ENCODE measurements at places on chromosomes 3 and 15.

DNA sequence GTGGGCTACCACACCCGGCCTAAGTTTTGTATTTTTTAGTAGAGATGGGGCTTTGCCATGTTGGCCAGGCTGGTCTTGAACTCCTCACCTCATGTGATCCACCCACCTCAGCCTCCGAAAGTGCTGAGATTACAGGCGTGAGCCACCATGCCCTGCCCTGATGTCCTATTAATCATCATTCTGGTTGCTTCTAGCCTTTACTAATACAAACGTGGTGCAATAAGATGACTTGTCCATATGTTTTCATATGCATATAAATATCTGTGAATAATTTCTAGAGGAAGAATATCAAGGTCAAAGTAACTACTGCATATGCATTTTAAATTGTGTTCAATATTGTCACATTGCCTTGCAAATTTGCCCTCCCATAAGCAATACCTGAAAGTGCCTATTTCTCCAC, 25.5 kb upstream of the PDHB start:
- no peak for DNase-seq

DNA sequence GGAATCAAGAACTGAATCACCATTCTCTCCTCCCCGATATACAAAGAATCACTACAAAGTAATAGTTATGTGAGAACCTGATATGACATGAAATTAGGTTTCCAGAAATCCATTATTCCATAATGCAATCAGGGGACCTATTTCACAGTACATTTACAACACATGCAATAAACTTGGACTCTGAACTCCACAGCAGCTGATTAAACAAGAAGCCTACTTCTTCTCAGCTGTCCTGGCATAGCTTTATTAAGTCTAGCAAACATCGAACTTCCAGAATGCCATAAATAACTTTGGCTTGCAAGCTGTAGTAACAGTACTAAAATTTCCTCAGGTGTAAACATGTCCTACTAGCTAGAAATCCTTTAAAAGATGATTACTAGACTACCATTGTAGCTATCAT, 17.8 kb downstream of the PDCD10 start:
- DNase-seq = no peak

DNA sequence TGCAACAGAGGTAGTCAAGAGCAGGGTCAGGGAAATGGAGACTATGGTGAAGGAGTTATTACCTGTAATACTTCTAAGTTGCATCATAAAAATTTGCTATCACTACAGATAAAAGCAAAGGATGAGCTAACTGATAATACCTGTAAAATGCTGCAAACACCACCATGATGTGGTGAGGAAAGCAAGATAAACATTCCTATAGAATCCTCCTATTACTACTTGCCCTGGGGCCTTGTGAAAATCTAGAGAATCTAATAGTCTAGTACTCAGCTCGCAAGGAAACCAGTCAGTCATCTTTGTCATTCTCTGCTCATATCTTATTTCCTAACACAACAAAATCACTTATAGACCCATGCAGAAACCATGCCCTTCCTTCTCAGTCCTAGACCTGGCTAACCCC, 899.8 kb downstream of the FHIT start:
- DNase-seq = no peak

- DNase-seq = no peak
These were observed 91.5 kb downstream of the GPR156 start for GRCh38 chr3:120193554-120193953.

DNA sequence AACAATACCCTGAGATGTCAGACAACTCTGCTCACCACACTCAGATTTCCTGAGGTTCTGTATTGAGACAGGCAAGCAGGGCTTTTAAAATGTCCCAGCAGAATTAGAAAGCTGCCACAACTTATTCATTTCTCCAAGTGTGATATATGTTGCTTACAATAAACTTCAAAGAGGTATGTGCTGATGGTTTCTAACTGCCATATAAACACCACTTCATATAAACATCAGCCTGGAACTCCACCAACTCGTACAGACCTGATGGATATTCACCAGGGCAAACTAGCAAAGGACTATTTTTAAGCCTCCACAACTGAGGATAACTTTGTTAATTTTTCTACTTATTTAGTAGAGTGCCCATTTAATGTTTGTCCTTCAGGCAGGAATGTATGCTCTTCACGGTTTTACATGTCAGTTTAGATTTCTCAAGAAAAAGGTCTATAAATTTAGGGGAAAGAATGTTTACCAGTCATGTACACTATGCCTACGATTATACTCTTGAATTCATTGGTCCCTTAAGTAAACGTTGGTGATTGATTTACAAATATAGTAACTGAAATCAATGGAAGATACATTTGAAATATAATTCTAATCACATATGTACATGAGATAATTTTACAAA, 109.6 kb upstream of the ABI3BP start:
- no peak for DNase-seq

GRCh38 chr15:89829161-89829560, 14.5 kb upstream of the ANPEP start:
- no peak for DNase-seq

GRCh38 chr15:64058279-64058678, 12.0 kb upstream of the DAPK2 start:
- DNase-seq = no peak

- no peak for DNase-seq
These were observed 151.4 kb downstream of the WNT7A start for GRCh38 chr3:13728487-13728886.

GRCh38 chr3:159191447-159191846, 389.6 kb downstream of the MFSD1 start:
- DNase-seq = no peak

- DNase-seq = no peak
These were observed 187.6 kb downstream of the NLGN1 start for GRCh38 chr3:173584838-173585831.

GRCh38 chr3:158771982-158772381, 29.9 kb upstream of the MFSD1 start:
- DNase-seq = no peak

DNA sequence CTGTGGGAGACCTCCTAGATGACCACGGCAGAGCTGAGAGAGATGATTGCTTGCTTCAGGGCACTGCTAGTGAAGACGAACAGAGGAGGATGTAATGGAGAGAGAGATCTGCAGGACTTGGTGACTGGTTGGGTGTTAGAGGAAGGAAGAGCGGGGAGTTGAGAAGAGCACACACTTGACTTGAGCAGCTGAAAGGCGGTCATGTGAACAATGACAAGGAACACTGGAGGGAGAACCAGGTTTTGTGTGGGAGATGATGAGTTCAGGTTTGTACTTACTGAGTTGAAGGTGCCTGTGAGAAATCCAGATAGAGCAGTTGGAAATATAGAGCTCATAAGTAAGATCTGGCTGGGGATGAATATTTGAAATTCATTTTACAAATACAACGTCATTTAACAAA, 40.3 kb downstream of the CDAN1 start:
- peak; percentile 4 for DNase-seq

DNA sequence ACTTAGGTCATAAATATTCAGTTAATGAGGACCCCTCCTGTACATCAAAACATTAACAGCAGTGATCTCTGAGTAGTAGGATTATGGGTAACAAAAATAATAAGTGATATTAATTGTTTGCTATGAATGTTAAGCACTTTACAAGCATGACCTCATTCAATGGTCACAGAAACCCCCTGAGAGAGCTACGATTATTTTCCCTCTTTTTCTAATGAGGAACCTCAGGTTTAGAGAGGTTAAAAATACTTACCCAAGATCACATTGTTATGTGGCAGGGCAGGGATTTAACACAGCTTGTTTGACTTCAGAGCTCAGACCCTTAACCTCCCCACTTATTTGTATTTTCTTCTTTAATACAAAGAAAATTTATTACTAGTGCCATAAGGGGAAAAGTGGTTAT, 228.2 kb downstream of the TBL1XR1 start:
- no peak for DNase-seq

- DNase-seq = no peak
These were observed at the start of gene SOX14 for GRCh38 chr3:137764001-137764433. Gene SOX14 (plus strand): TSS chr3:137764315. CDS start chr3:137764785, 470 bp downstream.

DNA sequence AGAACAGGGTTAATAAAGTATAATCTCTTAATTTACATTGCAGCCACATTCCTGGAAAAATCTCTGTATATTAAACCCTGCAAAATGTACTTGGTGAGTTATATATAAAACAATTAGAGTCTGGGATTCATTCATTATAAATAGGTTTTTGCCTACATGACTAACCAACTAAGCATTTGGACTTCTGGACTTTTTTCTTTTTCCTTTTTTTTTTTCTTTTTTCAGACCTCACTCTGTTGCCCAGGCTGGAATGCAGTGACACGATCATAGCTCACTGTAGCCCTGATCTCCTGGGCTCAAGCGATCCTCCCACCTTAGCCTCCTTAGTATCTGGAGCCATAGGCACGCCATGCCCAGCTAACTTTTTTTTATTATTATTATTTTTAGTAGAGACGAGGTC, 4.5 kb downstream of the DNAJC13 start:
- DNase-seq = no peak

DNA sequence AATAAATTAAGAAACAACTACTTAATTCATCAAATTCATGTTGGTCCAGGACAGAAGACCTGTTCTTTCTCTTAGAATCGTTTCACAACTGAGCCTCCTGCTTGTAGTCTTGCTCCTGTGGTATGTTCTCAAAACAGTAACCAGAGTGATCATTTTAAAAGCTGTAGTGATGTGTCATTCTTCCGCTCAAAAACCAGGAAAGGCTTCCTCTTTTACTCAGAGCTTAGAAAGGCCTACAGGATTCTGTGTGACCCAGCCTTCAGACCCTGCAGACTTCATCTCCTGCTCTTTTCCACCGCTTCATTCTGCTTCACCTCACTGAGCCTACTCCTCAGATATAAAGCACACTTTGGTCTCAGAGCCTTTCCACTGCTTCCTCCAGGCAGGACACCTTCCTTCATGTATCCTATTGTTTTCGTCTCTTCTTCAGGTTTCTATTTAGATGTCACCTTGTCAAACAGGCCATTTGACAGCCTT, 22.7 kb downstream of the ST6GAL1 start:
- peak; percentile 93 for DNase-seq

DNA sequence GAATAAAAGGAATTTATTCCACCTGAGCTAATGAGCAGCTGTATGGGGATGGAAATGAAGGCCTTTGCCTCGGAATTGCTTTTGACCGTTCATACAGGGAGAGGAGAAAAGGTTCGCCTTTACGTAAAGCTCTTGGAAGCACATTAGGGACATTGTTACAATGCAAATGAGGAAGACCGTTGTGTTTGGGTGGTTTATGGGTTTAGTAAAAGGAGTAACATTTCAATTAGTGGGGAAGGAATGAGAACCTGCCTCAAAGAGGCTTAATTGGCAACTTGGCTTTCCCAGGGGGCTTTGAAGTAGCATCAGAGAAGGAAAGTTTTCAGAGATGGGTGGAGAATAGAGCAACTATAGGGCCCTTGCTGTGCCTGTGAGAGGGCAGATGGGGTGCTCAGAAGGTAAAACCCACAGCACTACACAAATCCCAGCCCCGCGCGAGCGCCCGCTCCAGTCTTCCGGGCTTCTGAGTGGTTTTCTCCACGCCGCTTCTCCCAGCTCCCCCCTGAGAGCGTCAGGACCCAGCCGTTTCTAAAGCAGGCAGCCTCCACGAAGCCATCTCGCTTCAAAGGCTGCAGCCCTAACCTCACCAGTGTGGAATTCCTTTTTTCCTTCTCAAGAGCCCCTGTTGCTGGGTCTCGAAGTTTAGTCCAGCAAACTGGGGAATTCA, 192.0 kb upstream of the HES1 start:
- no peak for DNase-seq

DNA sequence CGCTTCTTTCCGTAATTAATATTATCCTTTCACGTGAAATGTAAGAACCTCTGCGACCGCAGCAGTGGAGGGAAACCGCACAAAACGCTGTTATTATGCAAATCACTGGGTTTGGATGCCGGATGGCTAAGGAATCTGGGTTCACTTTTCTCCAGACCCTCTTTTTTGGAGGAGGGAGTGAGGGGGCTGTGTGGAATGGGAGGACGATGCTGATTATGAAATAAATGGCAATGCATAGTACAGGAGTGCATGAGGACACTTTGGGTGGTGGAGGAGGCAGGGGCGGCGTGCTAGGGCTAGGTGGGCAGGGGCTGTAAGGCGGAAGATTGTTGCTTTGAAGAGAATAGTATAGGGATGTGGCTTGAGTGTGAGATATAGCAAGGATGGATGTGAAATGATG, 1.8 kb downstream of the CADM2 start:
- DNase-seq = no peak

DNA sequence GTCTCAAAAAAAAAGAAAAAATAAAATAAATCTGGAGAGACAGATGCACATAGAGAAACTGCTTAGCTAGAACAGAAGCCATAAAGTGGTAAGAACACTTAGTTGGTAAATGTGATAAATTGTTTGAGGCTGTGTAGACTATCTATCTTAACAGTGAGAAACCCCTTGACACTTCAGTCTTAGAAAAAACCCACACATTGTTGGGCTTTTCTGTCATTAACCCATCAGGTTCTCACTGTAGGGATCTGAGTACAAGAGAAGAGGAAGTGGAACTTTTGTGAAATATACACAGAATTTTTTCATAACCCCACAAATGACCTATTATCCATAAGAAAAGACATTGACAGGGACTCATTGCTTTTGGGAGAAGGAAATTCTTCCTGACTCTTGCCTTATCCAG, 24.4 kb downstream of the TP63 start:
- no peak for DNase-seq

DNA sequence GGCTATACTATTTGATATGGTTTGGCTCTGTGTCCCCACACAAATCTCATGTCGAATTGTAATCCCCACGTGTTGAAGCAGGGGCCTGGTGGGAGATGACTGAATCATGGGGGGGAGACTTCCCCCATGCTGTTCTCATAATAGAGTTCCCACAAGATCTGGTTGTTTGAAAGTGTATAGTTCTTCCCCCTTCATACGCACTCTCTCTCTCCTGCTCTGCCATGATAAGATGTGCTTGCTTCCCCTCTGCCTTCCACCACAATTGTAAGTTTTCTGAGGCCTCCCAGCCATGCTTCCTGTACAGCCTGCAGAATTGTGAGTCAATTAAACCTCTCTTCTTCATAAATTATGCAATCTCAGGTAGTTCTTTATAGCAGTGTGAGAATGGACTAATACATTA, 290.1 kb upstream of the CHRM5 start:
- DNase-seq = no peak

- no peak for DNase-seq
These were observed 8.9 kb downstream of the SMARCC1 start for GRCh38 chr3:47772788-47773187.

DNA sequence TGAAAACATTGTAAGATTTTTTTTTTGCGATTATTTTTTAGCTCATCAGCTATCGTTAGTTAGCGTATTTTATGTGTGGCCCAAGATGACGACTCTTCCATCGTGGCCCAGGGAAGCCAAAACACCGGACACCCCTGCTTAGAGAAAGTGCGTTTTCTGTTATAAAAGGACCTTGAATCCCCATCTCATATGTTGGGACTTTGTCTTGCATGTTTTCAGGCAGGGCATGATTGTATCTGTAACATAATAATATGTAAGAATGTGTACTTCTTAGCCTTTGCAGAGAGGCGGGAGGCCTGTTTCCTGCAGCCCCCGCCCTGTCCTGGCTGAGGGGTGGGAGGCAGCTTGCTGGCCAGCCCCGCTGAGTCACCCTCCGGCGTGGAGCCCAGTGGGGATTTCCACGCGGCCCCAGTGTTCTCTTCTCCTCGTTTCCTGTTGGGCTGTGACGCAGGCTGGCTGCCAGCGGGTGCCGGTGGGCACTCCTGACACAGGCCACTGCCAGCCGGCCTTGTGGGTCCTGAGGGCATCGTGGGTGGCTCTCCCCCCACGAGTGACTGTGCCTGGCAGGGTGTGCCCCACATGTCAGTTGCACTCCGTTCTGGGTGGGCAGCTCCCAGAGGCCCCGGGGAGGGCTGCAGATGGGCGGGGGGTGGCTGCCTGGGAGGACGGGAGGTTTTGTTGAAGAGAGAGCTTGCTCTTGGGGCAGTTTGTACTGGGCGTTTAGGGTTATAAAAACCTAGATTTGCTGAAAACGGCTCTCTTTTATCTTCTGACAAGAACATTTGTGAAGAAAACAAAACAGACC, 55.6 kb downstream of the SMAD3 start:
- no peak for DNase-seq

Data from Kasumi-1 (cell line).